Esophagus squamous epithelium (tissue), 5 donors: ENCODE measurements at places on chromosomes 7 and 10.

DNA sequence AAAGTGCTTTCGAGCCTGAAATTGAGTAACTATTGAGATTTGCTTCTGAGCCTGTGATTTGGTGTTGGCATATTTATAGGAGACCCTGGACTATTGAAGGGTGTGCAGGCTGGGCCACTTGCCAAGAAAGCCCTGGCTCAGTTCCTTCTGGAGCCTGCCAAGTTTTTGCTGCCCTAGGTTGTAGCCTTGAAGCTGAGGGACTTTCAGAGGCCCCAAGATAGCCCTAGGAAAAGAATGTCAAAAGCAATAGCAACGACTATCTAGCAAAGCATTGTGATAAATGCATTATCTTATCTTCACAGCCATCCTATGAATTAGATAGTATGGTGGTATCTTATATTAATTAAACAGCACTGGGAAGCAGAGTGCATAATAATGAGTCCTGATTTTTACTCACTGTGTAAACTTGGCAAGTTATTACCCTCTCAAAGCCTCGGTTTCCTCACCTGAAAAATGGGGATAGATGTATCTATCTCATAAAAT, 473.7 kb upstream of the PODXL start:
- DNase-seq = no peak

- DNase-seq = no peak
Observed at GRCh38 chr10:46310851-46311250, 24.1 kb downstream of the ANTXRL start.

DNA sequence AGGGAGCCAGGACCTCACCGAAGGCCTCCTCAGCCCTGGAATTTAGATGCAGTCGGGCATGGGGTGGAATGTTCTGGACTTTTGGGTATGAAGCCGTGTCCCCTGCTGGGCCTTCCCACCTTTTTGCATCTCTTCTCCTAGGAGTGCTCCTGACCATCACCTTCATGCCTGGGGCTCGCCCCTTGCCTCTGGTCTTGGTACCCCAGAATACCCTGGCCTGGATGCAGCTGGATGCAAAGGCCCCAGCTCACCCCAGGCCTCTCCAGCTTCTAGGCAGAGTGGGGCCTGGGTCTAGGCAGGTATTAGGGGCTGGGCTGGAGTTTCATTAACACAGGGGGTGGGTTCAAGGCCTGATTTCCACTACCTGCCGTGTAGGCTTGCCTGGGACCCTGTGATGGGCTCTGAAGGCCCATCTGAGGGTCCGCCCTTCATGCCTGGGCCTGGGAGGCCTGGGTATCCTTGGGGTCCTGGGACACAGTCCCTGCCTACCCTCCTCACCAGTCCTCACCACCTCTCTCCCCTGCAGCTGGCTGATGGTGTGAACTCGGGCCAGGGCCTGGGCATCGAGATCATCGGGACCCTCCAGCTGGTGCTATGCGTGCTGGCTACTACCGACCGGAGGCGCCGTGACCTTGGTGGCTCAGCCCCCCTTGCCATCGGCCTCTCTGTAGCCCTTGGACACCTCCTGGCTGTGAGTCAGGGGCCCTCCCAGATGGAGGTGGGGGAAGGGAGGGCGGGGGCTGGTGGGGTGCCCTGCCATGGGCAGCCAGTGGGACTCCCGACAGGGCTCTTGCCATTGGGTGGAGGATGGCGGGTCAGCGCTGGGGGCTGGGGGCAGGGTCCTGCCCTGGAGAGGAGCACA, 10.1 kb downstream of the AQP1 start:
- DNase-seq = no peak

- DNase-seq = no peak
Observed at GRCh38 chr10:119502618-119503155, 39.8 kb downstream of the RGS10 start.

DNA sequence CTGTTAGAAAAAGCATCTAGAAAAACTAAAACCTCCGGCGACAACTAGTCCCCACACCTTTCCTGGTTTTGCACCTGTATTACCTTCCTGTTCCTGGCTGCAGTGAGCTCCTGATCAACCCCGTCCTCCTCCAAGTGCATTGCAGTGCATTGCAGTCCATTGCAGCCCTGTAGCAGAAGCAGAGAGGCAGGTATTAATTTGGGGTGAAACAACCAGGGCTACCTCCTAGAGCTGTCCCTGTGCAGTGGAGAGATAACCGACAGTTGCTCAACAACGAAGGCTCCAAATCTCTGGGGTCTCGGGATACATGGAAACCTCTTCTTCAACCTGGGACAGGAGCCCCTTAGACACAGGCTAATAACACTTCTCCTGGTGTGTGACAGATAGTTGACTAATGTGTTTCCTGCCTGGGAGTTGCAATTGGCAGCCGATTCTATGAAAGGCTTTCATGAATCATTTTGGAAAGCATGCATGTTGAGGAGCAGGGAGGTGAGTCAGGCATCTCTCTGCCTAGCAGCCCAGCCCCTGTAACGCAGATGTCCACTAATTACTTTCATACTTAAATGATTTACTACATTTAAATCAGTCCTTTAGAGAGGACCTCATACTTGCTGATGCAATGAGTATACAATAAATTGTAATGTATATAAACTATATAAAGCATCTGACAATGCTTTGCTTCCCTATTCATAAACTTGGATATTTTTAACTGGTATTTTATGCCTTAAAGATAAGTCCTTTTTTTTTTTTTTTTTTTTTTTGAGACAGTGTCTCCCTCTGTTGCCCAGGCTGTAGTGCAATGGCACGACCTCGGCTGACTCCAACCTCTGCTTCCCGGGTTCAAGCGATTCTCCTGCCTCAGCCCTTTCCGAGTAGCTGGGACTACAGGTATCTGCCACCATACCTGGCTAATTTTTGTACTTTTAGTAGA, 59.0 kb downstream of the PRR15 start:
- DNase-seq = no peak

DNA sequence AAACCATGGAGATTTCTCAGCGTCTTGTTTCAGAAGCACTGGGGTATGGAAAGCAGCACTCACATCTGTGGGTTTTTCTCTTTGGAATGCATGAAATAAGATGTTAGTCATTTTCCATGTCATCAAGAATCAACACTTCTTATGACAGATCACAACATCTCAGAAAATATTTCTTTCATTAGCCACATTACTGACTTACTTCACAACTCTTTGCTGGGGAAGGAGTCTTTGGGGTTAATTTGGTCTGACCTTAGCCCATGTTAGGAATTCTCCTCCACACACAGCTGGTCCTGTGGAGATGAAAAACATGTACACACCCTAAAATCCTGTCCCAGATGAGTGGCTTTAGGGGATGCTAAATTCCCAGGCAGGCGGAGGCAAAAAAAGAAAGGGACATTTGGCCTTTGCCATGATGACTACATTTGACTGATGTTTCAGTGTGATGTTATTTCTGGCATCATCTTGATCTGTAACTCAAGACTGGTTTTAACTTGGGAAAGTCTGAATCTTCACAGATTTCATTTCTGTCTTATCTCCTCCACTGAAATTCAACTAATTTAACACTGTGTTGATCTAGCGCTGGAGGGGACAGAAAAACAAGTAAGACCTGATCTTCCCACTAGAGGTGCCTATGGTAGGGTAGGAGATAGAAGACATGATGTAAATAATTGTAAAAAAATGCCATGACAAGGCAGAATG, 363.2 kb downstream of the PRPF18 start:
- DNase-seq = no peak

- no peak for DNase-seq
Observed at GRCh38 chr7:75599244-75599781, 107.2 kb downstream of the SPDYE5 start.

DNA sequence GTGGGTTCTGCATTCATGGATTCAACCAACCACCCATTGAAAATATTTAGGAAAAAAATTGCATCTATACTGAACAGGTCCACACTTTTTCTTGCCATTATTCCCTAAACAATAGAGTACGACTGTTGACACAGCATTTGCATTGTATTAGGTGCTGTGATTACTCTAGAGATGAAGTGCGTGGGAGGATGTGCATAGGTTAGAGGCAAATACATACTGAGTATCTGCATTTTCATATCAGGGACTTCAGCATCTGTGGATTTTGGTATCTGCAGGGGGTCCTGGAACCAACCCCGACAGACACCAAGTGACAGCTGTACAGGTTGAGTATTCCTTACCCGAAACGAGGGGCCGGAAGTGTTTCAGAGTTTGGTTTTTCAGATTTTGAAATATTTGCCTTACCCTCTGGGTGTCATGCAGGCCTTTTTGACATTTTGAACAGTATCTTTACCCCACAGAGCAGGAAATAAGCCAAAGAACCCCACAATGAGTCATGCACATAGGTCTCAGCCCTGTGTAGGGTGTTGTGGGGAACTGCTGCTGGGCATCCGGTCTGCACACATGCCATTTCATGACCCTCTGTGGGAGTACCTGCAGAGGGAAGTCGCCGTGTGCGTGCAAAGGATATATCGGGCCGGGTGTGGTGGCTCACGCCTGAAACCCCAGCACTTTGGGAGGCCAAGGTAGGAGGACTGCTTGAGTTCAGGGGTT, 14.5 kb downstream of the NUDT5 start:
- peak; percentile 8 for DNase-seq

GRCh38 chr10:74913377-74913979, 87.1 kb downstream of the KAT6B start:
- DNase-seq = no peak

DNA sequence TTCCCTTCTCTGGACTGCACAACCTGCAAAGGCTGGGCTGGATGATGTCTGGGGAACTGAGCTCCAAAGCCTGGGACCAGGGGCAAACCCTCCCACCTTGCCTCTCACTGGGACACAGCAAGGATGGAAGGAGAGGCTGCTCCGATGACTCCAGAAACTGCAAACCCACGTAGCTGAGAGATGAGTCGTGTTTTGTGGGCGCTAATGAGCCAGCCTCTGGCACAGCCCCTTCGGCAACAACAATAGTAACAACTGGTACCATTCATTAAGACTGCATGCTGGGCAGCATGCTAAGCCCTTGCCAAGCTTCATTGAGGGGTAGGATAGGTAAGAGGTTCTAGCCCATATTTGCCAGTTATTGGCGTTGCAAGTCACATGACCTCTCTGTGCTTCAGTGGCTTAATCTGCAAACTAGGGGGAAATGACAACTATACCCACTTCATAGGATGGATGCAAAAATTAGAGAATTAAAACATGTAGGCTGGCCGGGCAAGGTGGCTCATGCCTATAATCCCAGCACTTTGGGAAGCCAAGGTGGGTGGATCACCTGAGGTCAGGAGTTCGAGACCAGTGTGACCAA, 145.9 kb downstream of the SH3PXD2A start:
- no peak for DNase-seq

GRCh38 chr10:31760674-31761081, 168.0 kb downstream of the ARHGAP12 start:
- no peak for DNase-seq

- no peak for DNase-seq
Observed at GRCh38 chr7:141654551-141654950, 47.4 kb downstream of the DENND11 start.

GRCh38 chr10:85795460-85795859, 571.1 kb downstream of the GRID1 start:
- no peak for DNase-seq

GRCh38 chr7:137040745-137041144, 172.3 kb downstream of the CHRM2 start:
- DNase-seq = no peak

DNA sequence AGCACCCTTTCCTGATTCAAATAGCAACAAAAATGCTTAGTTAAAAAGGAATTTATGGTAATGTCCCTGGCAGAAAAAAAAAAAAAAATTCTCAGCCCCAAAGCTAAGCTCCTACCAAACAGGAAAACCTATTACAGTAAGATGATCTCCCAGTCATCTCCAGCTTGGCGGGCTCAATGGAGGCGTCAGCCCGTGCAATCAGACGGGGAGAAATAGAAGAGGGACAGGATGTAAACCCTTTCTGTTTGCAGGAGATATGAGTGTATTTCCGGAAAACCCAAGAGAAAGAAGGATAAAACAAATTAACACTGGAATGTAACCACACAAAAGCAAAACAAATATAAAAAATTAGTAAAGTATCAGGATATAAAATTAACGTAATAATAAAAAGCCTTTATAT, 242.8 kb downstream of the TCERG1L start:
- no peak for DNase-seq
